ENCODE measurements at places on chromosomes 7 and 10. TPM values are rescaled to one million over a fixed set of nuclear protein-coding genes. Genes with fewer than 3 reads are reported as not detected.

DNA sequence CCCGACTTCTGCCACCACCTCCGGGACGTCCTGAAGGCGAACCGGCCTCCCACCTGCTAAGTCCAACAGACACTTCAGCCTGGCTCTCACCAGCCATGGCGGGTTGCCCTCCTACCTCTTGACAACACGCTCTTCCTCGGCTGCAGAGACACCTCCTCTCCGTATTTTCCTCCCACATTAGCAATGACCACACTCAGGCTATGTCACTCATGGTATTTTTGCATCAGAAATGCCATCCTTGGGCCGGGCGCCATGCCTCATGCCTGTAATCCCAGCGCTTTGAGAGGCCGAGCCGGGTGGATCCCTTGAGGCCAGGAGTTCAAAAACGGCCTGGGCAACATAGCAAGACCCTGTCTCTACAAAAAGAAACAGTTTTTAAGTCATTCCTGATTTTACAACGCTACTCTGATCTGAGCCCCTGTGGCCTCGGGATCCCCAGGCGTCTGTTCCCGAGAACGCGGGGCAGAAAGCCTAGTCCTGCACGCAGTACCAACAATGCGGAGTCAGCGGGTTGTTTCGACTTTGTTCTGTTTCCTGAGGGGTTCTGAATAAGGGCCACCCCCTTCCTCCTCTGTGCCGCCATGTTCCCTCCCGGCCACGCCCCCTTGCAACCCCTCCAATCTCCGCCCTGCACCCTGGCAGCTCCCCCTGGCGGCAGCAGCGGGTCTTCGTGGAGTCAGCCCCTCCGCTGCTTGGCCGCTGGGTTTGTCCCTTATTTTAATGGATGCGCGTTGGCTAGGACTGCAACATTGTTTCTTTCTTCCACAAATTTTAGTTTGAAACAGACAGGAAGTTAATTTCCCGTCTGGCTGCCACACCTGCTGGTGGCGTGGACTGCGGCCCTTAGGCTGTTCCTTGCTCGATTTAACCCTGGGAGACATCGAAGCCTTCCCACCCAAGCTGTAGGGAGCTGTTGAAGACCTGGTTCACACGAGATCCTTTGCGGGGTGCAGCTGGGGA, 9.7 kb upstream of the ZFAND2A start:
- DNase-seq, result peak; percentile 72

- DNase-seq, result no peak
Measured at GRCh38 chr7:77239471-77239870, 39.9 kb upstream of the FGL2 start.

The PNLIP gene
- 0.23 TPM for total RNA-seq

GRCh38 chr7:84228526-84228925, 33.9 kb upstream of the SEMA3A start:
- DNase-seq, result no peak
